ENCODE measurements at places on chromosomes 1 and 21. TPM values are rescaled to one million over a fixed set of nuclear protein-coding genes. Genes with fewer than 3 reads are reported as not detected.
A peak's percentile ranks its signal among the peaks of the same experiment; 100 is the strongest.

DNA sequence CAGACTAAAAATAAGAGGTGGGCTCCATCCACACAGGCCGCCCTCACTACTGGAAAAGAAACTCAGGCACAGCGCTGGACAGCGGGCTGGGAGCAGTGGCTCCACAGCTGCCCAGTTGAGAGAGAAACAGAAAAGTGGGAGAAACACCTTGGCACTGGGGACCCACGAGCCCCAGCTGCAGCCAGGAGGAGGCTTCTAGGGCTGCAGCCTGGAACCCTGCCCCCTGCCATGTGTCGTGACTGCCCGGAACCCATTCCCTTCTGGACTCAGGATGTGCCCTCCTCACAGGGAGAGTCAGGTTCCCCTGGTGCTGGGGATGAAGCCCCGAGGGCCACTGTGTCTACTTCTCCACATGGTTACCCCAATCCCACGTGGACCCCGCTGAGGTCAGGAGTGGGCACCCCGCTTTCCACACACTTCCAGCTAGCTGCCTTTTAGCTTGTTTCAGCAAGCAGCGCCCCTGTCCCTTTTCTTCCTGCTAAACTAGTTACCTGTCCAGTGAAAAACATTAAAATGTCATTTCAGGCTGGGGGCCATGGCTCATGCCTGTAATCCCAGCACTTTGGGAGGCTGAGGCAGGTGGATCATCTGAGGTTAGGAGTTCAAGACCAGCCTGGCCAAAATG is 35.9 kb downstream of the PARP1 start:
- no peak for DNase-seq

GRCh38 chr1:25012966-25013962 is 83.2 kb upstream of the RUNX3 start:
- no peak for DNase-seq

FCRL1 gene
- total RNA-seq: not detected

GRCh38 chr1:80054129-80054528 is 1047.6 kb upstream of the ADGRL4 start:
- no peak for DNase-seq

AK5 gene
- total RNA-seq: 1.1 TPM

GRCh38 chr1:148294116-148294807 is 142.2 kb upstream of the NBPF11 start:
- no peak for DNase-seq

DNA sequence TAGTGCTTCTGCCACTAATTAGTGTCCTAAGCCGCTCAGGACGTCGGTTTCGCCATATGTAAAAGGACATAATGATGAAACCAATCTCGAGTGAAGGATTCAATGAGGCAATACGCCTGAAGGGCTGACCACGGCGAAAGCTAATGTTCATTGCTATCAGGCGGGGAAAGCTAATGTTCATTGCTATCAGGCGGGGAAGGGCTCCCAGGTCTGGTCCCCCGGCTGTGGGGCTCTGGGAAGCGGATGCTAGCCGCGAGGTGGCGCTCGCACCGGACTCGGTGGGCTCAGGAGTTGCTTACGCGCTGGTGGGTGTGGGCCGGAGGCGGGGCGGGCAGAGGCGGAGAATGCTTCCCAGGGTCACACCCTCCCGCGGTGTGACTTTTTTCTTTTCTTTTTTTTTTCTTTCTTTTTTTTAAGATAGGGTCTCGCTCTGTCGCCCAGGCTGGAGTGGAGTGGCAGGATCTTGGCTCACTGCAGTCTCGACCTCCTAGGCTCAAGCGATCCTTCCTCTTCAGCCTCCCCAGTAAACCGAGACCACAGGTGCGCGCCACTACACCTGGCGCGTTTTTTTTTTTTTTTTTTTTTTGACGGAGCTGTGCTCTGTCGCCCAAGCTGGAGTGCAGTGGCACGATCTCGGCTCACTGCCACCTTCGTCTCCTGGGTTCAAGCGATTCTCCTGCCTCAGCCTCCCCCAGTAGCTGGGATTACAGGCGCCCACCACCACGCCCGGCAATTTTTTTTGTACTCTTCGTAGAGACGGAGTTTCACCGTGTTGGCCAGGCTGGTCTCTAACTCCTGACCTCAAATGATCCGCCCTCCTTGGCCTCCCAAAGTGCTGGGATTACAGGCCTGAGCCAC is 1.1 kb upstream of the PEAR1 start:
- peak; percentile 98 for DNase-seq

GRCh38 chr1:162353702-162354101 is 23.0 kb downstream of the SPATA46 start:
- no peak for DNase-seq

All from neural crest cell (in vitro differentiated cells).